Activated CD4-positive, alpha-beta T cell treated with anti-CD3 and anti-CD28 coated beads, Interleukin-2, amount 10 ng/mL, durations not matched to agents 24 days and 14 days (primary cell): ENCODE measurements at places on chromosomes 6 and 20. TPM values are rescaled to one million over a fixed set of nuclear protein-coding genes. Genes with fewer than 3 reads are reported as not detected.

DNA sequence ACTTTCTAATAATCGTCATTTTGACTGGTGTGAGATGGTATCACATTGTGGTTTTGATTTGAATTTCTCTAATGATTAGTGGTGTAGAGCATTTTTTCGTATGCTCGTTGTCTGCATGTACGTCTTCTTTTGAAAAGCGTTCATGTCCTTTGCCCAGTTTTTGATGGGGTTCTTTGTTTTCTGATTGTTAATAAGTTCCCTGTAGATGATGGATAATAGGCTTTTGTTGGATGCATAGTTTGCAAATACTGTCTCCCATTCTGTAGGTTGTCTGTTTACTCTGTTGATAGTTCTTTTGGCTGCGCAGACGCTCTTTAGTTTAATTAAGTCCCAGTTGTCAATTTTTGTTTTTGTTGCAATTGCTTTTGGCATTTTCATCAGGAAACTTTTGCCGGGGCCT lies 32.3 kb upstream of the XRN2 start:
- DNase-seq = no peak

DNA sequence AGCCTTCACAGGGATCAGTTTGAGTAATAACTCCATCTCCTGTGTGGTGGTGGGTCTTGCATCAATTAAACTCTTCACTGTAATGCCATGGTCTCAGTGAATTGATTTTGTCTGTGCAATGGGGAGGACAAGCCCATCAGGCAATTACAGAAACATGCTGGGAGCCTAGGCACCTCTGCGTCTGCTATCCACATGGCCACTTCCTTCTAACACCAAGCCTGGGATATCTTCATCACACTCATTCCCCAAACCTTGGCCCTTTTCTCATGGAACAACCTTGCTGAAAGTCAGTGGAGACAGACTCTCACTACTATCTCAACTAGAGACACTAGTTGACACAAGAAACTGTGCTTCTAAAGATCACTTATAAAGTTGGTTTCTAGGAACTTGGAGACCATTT lies 210.1 kb upstream of the SHLD1 start:
- no peak for DNase-seq

- DNase-seq = no peak
These were observed 68.6 kb upstream of the HDDC2 start for GRCh38 chr6:125370343-125370742.

- DNase-seq = no peak
These were observed 44.4 kb downstream of the RSPO3 start for GRCh38 chr6:127162836-127163235.

- DNase-seq = no peak
These were observed 238.2 kb downstream of the GMDS start for GRCh38 chr6:2007165-2007564.

DNA sequence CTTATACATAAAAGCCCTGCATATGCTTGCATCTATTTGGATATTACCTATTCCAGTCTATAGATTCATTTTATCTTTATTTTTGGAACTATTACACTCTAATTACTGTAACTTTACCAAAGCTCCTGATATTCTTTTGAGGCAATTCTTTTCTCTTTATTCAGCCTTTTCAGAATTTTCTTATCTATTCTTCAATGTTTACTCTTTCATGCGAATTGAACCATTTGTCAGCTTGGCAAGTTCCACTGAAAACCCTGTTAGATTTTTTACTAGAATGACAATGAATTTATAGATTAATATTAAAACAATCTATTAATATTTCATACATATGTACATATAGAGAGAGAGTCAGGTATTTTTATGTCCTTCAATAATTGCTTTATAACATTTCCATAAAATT lies 554 bp upstream of the MEP1A start:
- no peak for DNase-seq

- DNase-seq = no peak
These were observed 16.7 kb upstream of the SUMO4 start for GRCh38 chr6:149383371-149383770.

- DNase-seq = no peak
These were observed 410.2 kb downstream of the MEI4 start for GRCh38 chr6:78062993-78063392.

GRCh38 chr6:136113736-136114173 lies 136.4 kb downstream of the MTFR2 start:
- DNase-seq = peak; percentile 68

DNA sequence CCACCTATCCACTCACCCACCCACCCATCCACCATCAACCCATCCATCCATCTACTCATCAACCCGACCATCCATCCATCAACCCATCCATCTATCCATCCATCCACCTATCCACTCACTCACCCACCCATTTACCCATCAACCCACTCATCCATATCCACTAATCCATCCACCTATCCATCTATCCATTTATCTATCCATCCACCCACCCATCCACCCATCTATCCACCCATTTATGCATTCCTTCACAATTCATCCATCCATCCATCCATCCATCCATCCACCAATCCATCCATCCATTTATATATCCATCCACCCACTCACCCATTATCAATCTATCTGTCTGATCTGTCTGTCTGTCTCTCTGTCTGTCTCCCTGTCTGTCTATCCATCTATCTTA lies 14.1 kb downstream of the BPIFB4 start:
- no peak for DNase-seq

The PRL gene
- total RNA-seq = not detected in 2 replicates

The MROH8 gene
- 0.63 and 1.3 TPM in 2 replicates for total RNA-seq

The ENPP1 gene
- total RNA-seq = 0.58 and 0.66 TPM in 2 replicates

The PPP1R3D gene
- 6.1 and 6.4 TPM in 2 replicates for total RNA-seq
